Fibroblast of skin of left biceps (primary cell): ENCODE measurements at places on chromosomes 3 and 15.

DNA sequence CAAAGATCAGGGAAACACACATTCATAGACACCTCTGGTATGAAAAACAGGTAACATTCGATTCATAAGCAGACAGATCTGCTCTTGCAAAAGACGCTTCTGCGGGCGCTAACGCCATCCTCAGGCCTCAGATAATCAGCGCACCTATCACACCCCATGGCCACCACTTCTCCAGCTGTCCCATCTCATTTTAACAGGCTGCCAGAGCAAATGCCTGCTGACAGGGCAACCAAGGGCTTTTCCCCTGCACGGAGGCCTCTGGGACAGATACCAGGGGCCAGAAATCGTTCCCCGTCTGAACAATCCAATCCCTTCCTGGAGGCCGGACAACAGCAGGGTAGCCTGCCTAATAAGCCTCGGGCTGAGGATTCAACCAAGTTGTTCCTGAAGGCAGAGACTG is 15.2 kb downstream of the ABCC5 start:
- no peak for DNase-seq

- DNase-seq, result no peak
These were observed 461 bp downstream of the PCYT1A start for GRCh38 chr3:196287090-196287439.

- DNase-seq, result no peak
These were observed 364.2 kb upstream of the PLSCR5 start for GRCh38 chr3:146969356-146969755.

GRCh38 chr3:5140230-5140621 is 18.1 kb downstream of the ARL8B start:
- DNase-seq, result no peak

- DNase-seq, result no peak
These were observed 44.2 kb upstream of the PLXNA1 start for GRCh38 chr3:126938520-126939337.

DNA sequence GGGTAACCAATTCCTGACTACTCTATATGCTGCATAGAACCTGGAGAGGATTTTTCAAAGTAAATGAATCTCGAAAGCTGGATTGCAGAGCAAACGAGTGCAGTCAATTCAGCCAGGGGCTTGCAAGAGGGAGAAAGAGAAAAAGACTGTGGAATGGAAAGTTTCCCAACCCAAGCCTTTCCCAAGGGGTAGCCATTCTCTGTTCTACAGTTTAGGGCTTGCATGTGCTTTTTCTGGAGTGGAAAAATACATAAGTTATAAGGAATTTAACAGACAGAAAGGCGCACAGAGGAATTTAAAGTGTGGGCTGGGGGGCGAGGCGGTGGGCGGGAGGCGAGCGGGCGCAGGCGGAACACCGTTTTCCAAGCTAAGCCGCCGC is 511 bp upstream of the RARB start:
- no peak for DNase-seq

GRCh38 chr15:95826412-95827195 is 503.9 kb upstream of the NR2F2 start:
- no peak for DNase-seq

- no peak for DNase-seq
These were observed 453 bp downstream of the ZDHHC23 start for GRCh38 chr3:113948015-113948917.

DNA sequence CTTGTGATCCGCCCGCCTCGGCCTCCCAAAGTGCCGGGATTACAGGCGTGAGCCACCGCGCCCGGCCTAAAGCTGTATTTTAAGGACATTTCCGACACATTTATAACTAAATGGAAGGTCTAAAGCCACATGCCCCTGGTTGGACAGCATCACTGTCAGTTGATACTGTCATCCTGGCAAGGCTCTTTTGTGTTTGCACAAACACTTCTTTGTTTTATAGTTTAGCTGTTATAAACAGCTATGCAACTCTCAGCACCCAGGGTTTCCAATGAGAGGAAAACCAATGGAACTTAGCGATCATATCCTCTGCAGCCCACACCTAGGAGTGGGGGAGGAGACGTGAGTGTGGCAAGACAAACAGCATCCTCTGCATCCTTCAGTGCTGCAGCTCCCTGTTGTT is 19.7 kb downstream of the NIPA1 start:
- DNase-seq, result no peak

DNA sequence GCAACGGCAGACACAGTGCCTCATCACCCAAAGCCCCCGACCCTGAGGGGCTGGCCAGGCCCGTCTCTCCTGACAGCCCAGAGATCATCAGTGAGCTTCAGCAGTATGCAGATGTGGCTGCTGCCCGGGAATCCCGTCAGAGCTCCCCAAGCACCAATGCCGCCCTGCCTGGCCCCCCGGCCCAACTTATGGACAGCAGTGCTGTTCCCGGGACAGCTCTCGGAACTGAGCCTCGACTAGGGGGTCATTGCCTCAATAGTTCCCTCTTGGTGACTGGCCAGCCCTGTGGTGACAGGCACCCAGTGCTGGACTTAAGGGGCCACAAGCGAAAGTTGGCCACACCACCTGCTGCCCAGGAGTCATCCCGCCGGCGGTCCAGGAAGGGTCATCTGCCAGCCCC is 8.6 kb upstream of the TEX264 start:
- no peak for DNase-seq
